ENCODE measurements at places on chromosomes 5 and 9.

GRCh38 chr9:14750821-14751220, 28.3 kb upstream of the CER1 start:
- DNase-seq, result no peak

GRCh38 chr5:76230711-76231285, 147.6 kb downstream of the SV2C start:
- DNase-seq, result no peak

- DNase-seq, result no peak
Observed at GRCh38 chr5:31733371-31733770, 94.4 kb downstream of the PDZD2 start.

- no peak for DNase-seq
Observed at GRCh38 chr9:129583308-129584038, 37.4 kb downstream of the C9orf50 start.

GRCh38 chr9:121171236-121171635, 30.4 kb downstream of the RAB14 start:
- no peak for DNase-seq

All from NCI-H1105 (cell line).